ENCODE measurements at places on chromosomes 13 and 19.
A peak's percentile ranks its signal among the peaks of the same experiment; 100 is the strongest.

GRCh38 chr13:23288564-23288963 is 107.8 kb downstream of the SGCG start:
- no peak for DNase-seq

DNA sequence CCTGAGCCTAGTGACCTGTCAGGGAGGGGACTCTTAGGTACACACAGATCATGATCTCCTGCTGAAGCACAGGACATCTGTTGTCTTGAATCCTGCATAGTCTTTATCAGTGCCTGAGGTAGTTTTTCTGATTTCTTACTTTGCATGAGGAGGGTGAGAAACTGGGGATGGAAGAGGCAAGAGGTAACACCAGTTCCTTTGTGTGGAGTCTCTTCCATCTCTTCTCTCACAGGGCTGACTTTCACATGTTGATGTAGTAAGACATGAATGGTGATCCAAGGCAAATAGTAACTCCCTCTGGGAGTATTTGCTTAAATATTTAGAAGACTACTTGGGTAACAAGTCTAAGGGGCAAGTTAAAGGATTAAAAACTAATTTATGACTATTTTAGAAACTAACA is 9.5 kb downstream of the NBEA start:
- DNase-seq: no peak

DNA sequence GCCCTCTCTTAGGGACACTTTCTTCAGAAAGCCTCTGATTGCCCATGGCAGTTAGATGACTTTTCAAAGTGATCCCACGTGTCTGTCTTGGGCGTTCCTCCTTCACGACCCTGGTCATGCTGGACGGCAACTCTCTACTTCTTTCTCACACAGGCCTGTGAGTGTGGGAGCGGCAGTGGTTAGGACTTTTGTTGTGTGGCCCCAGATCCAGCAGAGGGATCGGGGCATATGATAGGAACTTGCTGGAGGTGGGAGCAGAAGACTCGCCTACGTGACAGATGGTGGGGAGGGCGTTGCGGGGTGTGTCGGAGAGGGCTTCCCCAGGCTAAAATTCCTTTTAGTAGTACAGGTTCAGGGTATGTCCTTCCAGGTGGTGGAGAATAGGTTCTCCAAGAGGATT is 289.5 kb upstream of the MAB21L1 start:
- no peak for DNase-seq

DNA sequence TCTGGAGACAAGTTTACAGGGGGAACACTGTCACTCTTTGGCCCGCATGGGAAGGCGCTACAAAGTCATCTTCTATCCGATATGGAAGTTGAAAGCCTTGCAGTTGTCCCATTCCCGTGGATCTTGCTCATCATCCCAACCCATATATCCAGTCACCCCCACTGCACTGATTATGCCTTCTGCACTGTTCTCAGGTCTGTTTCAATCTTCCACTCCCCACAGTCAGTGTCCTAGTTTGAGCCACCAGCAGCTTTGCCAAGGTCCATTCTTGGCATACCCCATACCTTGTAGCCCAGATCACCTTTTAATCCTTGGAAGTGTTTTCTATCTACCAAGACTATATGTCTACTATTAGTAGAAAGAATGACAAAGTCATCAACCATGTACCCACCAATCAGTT is 88.1 kb downstream of the MIPEP start:
- DNase-seq: no peak

GRCh38 chr13:72437458-72437857 is 290.0 kb downstream of the MZT1 start:
- no peak for DNase-seq

DNA sequence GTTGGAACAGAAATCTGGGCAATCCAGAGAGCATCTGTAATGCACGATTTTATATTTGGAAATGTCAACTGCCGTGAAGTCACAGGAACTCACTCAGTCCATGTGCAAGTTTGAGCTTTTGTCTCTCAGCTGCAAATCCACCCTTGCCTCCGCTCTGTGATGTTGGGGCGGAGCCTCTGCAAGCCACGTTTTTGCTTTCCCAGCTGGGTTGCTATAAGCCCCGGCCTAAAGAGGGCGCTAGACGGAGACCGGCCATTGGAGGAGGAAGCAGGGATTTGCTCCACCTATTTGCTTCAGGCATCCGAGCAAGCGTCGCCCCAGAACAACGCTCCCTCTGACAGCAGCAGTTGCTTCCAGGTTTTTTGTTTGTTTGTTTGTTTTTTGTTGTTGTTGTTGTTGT is 56.2 kb downstream of the TRPM4 start:
- no peak for DNase-seq

DNA sequence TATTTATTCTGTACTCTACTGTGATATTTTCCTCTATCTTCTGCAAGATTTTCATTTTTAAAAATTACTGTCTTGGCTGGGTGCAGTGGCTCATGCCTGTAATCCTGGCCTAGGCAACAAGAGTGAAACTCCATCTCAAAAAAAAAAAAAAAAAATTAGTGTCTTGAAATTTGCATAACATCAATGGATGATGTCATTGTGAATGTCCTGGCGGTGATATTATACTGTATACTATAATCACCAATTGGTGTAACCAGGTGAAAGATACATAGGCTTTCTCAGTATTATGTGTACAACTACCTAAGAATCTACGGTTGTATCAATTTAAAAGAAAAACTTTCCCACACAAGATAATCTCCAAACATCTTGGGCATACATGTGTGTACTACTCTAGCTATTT is 15.2 kb downstream of the ZNF331 start:
- DNase-seq: no peak

- DNase-seq: no peak
These were observed 18.3 kb upstream of the TEX29 start for GRCh38 chr13:111302045-111302726.

GRCh38 chr13:96075953-96076543 is 13.9 kb upstream of the HS6ST3 start:
- no peak for DNase-seq

DNA sequence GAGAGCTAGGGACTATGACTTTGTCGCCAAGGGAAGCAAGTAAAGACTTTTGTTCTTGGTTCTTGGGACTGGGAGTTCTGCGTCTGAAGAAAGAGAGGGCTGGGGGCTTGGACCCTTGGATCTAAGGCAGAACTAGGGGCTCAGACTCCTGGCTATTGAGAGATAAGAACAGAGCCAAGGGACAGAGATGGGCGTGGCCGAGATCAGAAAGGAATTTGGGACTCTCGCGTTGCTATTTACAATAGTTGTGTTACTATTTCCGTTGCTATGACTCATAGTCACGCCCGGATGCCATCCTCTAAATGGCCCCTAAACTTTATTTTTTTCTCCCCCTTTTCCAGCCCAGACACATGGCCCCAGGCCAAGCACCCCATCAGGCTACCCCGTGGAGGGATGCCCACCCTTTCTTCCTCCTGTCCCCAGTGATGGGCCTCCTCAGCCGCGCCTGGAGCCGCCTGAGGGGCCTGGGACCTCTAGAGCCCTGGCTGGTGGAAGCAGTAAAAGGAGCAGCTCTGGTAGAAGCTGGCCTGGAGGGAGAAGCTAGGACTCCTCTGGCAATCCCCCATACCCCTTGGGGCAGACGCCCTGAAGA is 759 bp downstream of the PPP1R15A start:
- DNase-seq: peak; percentile 68

GRCh38 chr13:31631746-31632145 is 107.6 kb upstream of the RXFP2 start:
- DNase-seq: no peak

DNA sequence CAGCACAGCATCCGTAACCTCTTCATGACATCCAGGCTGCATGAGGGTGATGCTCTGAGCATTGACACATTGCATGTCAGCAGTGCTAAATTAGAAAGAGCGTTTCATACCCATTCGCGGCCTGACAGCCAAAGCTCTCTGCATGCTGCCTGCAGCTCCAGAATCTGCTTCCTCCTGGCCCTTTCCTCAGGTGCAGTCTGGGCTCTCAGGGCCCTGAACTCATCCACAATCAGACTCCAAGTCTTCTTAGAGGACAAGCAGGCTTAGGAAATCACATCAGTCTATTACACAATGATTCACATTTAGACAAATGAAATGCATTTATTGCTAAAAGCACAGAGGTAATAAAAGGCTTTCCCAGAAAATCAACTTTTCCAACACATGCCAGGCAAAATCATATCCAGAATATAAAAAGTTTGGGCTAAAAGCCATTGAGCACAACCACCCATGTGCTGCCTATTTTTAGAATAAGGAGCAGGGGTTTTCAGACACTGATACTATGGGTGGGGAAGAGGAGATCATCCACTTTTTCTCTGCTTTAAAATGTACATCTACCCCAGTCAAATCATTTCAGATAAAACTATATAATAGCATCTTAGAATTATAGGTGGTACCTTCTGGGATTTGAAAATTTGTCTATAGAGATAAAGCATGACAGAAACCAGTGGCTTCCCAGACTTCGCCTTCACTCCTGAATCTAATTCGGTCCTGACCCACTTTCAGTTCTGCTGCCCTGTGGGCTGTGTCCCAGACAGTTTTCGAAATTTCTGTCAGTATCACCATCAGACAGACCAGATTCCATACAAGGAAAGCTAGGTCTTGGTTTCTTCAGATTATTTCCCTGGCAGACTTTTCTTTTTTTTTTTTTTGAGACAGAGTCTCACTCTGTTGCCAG is 109.3 kb downstream of the COL4A2 start:
- DNase-seq: no peak

DNA sequence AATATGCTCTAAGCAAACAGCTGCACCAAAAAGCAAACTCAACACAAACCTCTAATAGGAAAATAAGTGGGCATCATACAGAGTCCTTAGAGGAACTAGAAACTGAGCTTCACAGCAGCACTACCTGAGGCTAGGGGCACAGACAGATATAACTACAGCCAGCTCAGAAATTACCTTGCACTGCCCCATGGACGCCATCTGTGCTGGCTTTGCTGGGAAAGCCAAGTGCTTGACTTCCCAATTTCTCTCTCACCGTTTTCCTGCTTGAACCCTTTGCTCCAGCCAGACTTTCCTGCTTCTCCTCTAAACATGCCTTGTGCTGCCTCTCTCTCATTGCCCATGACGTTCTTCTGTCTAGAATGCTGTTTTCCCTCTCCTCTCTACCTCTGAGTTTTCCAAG is 29.3 kb downstream of the MTUS2 start:
- DNase-seq: no peak

GRCh38 chr19:27906081-27906480 is 1306.9 kb downstream of the UQCRFS1 start:
- DNase-seq: no peak

DNA sequence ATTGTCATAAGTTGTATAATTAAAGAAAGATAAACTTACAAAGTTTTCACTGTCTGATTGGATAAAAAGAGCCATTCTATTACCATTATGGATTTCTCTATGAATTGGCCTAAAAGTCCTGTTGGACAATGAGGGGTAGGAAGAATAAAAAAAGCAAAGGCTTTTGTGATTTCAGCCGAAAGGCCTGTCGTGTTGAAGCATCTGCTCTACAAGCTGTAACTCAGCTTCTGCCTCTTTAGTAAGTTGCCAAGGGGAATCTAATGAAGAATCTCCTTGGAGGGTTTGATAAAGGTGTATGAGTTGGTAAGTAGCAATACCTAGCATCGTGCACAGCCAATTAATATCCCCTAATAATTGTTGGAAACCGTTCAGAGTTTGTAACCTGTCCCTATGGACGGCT is 25.2 kb upstream of the ERVV-1 start:
- no peak for DNase-seq

DNA sequence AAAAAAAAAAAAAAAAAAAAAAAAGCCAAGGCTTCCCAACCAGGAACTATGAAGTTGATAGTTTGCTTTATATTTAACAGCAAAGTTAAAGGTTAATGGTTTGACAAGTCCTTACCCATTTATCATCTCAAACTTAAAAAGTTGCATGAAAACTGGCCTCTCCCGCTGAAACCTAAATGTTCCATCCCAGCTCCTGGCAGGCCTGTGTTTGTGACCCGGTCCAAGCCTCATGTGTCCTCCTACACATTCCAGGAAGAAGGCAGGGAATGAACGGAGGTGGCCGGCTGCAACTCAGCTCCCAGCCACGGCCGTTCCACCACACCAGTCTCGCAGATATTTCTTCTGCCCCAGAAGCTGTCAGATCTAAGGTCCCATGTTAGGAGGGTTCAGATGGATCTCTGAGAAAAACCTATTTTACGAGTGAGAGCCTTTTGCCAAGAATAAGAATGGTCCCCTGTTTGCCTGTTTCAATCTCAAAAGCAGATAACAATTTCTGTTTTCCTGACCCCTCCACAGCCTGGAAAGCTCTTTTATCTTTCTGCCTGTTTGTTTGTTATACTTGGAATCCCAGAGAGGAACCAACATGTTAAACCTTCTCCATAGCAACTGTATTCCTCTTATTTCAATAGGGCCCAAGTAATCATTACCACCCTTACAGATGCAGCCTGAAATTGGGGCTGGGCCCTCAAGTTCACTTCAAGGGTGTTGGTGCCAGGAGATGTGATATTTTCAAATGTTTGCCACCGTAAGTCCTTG is 56.5 kb downstream of the KCTD12 start:
- DNase-seq: no peak

GRCh38 chr13:32737111-32737571 is 150.9 kb downstream of the PDS5B start:
- DNase-seq: no peak

DNA sequence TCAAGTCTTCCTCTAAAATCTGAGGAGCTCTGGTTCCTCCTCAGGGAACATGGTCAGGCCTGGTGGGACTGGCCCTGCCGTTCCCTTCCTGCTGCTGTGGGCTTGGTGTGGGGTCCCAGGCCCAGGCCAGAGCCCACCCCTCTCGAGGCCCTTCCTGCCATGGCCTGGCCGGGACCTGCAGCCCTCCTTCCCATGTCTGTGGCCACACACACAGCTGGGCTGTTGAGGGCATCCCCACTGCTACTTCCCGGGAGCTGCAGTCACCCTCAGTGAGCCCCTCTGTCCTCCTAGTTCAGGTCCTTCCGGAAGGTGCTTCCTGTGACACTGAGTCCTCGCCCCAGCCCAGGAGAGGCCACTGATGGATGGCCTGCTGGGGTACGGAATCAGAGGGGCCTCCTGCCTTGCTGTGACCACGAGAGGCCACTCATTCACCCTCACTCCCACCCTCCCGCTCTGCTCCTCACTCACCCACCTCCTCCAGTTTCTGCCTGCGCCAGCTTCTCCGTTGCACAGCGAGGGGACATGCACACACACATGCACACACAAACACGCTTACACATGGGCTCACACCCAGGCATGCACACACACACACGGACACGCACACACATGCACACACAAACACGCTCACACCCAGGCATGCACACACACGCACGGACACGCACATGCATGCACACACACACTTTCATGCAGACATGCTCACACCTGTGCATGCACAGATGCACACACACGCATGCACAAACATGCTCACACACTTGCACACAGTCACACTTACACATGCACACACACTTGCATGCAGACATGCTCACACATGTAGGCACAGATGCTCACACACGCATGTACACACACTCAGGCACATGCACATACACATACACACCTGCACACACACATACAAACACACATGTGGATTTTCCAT is 7.3 kb upstream of the MCF2L start:
- no peak for DNase-seq

Measured in NCI-H446 (cell line).